ENCODE measurements at places on chromosomes 16 and 17. TPM values are rescaled to one million over a fixed set of nuclear protein-coding genes. Genes with fewer than 3 reads are reported as not detected.

- no peak for DNase-seq
Observed at GRCh38 chr16:83258366-83258928, 549.3 kb upstream of the HSBP1 start.

- no peak for DNase-seq
Observed at GRCh38 chr16:23754594-23755483, at the start of gene CHP2. TSS of gene CHP2 (plus strand) at chr16:23755026. CDS start at chr16:23755050, 24 bp downstream.

GRCh38 chr17:21208352-21208751 lies 5.6 kb downstream of the TMEM11 start:
- DNase-seq = no peak

DNA sequence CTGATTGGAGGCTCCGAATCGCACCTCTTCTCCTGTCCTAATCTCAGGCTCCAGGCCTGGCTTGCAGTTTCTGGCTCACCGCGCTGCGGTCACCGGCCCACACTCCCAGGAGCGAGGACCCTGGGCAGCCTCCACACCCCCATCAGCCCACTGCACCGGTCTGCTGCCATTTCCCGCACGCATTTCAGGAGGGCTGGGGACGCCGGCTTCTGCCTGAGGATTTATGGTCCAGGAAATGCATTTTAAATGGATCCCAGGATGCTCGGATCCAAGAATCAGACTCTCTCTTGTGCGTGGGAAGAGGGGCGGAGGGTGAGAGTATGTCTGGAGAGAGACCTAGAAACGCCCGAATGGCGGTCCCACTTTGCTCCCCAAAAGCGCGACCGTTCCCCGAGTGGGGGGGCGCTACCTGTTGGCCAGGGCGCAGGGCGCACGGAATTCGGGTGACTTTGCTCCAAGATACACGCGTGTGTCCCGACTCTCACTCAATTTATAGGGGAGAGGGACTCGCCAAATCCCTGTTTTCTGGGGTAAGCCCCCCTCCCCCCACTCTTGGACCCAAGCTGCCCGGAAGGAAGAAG lies 817 bp upstream of the JPH3 start:
- no peak for DNase-seq

- DNase-seq = no peak
Observed at GRCh38 chr16:11972128-11972527, 4.4 kb upstream of the SNX29 start.

GRCh38 chr17:41096055-41096454 lies 1.9 kb downstream of the KRTAP4-8 start:
- no peak for DNase-seq

- DNase-seq = no peak
Observed at GRCh38 chr17:17001076-17001777, 29.3 kb upstream of the TNFRSF13B start.

- no peak for DNase-seq
Observed at GRCh38 chr16:75317101-75317522, 65.7 kb upstream of the BCAR1 start.

GRCh38 chr17:37177254-37177870 lies 198.4 kb upstream of the C17orf78 start:
- DNase-seq = no peak

DNA sequence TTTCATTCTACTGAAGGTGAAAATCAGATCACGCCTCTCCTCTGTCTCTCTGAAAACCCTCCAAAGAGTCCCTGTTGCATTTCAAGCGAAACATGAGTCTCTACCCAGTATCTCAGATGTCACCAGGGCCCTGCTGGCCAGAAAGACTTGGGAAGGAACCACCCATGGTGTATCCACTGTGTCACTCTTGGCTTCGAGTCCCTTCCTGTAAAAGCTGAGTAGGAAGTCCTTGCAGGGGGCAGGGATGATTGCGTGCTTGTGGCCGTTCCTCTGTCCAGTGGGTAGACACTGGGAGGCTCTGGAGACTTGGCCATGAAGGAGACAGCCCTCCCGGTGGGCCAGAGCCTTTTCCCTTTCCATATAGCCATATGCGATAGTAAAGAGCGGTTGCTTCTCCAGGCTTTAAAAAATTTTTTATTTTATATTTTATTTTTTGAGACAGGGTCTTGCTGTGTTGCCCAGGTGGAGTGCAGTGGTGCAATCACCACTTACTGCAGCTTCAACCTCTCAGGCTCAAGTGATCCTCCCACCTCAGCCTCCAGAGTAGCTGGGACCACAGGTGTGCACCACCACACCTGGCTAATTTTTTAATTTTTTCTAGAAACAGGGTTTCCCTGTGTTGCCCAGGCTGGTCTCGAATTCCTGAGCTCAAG lies 19.0 kb upstream of the RMI2 start:
- DNase-seq = no peak

DNA sequence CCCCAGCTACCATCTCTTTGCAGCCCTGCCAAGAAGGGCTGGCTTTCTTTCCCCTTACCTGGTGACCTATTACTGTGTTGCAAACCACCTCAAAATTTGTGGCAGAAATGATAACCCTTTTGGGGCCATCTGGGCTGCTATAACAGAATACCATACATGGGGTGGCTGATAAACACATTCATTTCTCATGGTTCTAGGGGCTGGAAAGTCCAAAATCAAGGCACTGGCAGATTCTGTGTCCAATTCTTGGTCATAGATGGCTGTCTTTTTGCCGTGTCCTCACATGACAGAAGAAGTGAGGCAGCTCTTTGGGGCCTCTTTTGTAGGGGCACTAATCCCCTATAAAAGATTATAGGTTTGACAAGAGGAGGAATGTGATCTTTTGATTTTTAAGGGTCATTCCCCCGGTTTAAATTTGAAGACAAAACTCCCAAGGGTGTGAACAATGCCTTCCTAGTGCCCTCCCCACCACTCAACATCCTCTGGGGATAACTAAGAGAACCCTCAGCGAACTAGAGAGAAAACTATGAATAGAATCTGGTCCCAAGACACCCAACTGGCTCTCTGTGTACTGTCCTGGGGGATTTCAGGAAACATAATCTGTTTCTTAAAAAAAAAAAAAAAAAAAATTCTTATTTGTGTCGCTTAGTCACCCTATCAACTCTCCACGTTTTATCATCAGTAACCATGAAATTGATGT lies 1.7 kb upstream of the METTL22 start:
- no peak for DNase-seq

- no peak for DNase-seq
Observed at GRCh38 chr17:57939797-57940196, 15.4 kb downstream of the CUEDC1 start.

DNA sequence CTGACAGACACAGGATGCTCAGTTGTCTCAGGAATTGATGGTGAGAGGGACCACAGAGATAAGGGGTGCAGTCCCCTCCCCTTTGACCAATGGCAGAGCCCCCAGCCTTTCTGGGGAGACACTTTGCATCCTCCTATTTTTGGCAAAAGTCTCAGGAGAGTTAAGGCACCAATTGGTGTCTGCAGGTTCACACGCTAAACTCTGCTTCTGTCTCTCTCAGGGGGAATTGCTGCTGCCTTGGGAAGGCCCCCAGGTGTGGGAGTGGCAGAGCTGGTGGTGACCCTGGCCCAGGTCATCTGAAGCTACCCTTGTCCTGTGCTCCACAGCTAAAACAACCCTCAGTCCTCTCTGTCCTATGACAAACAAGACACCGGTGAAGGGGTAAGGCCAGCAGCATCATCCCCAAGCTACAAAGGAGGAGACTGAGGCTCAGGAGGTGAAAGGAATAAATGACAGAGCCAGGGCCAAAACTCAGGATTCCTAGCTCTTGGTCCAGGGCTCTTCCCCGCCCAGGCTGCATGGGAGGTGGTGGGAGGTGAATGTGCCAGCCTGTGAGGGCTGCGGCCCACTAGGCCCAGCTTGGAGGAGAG lies 20.3 kb downstream of the OSBPL7 start:
- DNase-seq = no peak

DNA sequence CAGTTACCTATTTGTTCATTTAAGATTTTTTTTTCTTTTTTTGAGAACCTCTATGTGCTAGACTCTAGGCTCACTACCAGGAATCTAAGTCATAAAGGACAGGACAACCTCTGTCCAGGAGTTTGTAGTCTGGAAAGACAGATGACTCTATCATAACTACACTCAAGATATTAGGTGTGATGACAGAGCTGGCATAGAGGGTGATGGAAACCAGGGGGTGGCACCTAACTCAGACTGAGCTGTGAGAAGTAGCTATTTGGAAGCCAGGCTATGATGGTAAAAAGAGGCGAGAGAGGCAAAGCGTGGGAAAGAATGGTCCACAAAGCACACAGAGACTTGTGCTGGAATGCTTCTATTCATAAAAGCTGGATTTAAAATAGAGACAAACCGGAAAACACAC lies 372.3 kb downstream of the SEC14L1 start:
- DNase-seq = no peak

DNA sequence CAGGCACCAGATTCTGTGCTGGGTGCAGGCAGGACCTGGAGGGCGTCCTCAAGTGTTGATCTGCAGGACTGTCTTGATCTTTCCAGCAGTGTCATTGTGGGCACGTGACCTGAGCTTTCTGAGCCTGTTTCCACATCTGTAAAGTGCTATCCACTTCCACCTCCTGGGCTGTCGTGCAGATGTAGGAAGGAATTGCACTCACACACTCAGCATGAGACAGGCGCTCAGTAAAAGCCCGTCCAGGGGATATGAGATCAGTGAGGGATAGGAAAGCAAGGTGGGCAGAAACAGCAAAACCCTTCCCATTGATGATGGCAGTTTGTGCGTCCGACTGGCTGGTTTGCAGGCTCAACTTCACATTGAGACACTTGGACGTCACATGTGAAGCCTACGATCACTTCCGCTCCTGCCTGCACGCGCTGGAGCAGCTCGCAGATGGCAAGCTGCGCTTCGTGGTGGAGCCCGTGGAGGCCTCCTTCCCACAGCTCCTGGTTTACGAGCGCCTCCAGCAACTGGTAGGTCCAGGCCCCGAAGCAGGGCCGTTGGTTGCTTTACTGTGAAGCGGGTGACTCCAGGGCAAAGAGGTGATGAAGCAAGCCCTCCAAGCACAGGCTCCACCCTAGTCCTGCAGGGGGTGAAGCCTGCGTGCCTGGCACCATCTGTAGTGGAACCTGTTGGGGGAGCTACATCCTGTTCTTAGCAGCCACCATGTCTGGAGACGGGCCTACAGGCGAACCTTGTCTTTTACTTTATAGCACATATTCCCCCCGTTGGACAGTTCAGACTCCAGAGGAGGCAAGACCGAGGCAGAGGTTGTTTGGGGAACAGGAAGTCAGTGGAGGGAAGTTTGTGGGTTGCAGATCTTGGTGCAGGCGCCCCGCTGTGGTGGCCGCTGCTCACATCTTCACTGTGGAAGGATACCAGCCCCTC lies 23.0 kb downstream of the METTL22 start:
- DNase-seq = no peak

GRCh38 chr16:88995194-88995593 lies 18.2 kb upstream of the CBFA2T3 start:
- DNase-seq = no peak

- no peak for DNase-seq
Observed at GRCh38 chr17:34255381-34255732, 272 bp downstream of the CCL2 start.

GRCh38 chr16:3968551-3968950 lies 88.0 kb upstream of the CREBBP start:
- no peak for DNase-seq

- DNase-seq = no peak
Observed at GRCh38 chr16:57522960-57523359, 13.4 kb downstream of the CCDC102A start.

GRCh38 chr17:14451729-14452191 lies 150.9 kb downstream of the HS3ST3B1 start:
- DNase-seq = no peak

GRCh38 chr17:37791447-37792399 lies 46.9 kb upstream of the HNF1B start:
- DNase-seq = no peak

DNA sequence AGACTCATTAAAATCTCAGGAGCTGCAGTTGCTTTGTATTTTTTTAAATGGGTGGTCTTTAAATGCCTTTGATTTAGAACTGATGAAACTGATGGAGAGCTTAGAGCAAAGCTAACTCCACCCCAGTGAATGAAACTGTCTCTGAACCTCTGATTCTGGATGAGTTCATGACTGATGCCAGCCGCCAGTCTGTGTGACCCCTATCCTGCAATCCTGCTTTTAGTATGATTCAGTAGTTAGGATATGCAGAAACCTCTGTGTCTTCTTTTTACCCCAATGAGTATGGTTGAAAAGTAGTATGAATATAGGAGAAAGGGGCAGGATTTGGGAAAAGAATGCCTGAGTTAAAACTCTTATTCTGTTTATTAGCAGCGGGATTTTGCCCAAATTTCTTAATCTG lies 12.3 kb upstream of the SALL1 start:
- DNase-seq = no peak

DNA sequence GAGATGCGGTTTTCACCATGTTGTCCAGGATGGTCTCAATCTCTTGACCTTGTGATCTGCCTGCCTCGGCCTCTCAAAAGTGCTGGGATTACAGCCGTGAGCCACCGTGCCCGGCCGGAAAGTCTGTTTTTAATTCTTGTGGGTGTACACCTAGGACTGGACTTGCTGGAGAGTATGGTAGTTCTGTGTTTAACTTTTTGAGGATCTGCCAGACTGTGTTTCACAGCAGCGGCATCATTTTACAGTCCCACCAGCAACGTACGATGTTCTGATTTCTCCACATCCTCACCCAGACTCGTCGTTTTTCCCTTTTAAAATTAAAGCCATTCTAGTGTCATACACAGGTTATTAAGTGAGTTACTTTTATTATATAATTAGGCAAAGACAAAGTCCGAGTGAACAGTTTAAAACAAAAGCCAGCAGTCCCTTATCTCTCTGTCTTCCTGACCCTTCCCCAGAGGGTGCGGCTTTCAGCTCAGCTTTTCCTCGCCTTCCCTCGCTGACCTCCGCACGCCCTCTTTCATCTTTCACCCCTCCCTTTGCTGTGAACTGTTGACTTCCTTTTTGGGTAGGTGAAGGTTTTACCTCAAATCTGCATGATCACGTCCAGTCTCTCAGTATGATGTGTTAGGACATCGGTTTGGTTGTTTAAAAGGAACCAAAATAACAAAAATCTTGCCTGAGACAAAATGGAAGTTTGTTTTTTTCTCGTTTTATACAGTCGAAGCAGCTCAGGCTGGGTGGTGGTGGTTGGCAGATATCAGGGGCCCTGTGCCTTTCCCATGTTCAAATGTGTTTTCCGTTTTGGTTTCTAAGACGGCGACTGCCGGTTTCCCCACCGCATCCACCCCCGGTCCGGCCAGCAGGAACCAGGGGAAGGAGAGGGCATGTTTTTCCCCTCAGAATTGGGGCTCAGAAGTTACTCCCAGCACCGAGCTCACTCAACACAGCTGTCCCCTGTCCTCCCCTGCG lies 18.0 kb downstream of the FAM234A start:
- DNase-seq = no peak

DNA sequence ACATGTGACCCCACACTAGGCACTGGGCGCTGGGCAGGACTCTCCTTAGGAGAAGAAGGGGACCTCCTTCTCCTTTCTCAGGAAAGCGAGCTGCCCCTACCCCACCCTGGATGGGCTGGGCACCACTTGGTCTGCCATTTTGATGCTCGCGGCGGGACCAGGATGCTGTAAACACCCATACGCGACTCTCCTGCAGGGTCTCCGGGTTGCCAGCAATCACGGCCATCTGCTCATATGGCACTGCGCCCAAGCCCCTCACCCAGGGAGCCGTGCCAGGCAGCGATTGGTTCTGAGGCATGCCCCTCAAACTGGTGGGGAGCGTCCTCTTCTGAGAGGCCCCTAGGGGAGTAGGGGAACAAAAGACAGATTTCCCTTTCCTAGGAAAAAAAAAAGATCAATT lies 99.0 kb downstream of the C16orf78 start:
- no peak for DNase-seq

CRYBA1 gene
- polyA plus RNA-seq = not detected

KCNH4 gene
- polyA plus RNA-seq = not detected

ITGAX gene
- polyA plus RNA-seq = 0.81 TPM

KRT32 gene
- polyA plus RNA-seq = not detected

ICAM2 gene
- 25.4 TPM for polyA plus RNA-seq

LPO gene
- polyA plus RNA-seq = 0.19 TPM

ABCC3 gene
- polyA plus RNA-seq = 0.39 TPM

C1QTNF8 gene
- polyA plus RNA-seq = not detected

DPEP2 gene
- 1.5 TPM for polyA plus RNA-seq

SEZ6L2 gene
- 2.5 TPM for polyA plus RNA-seq

DHRS7C gene
- polyA plus RNA-seq = 110 TPM

All from forelimb muscle (tissue), 1 donor.